ENCODE measurements at places on chromosomes 1 and 21. TPM values are rescaled to one million over a fixed set of nuclear protein-coding genes. Genes with fewer than 3 reads are reported as not detected.

OLIG2 gene
- total RNA-seq, result not detected

DNA sequence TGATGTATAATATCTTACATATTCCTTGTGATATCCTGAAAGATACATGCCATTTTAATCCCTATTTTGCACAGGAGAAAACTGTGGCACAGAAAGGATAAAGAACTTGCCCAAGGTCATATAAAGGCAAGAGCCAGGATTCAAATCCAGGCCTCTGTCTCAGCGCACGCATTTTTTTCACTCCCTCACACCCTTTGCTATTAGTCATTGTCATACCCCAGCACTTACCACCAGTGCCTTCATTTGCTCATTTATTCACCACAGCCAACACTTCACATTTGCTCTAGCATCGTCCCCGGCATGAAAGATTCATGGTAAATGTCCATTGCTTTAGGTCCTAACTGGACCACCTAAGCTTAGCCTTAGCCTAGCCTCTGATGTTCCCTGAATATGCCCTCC is 14.2 kb downstream of the ALX3 start:
- H3K4me1 ChIP-seq, result no peaks in the 10 kb centered on the region
- H3K36me3 ChIP-seq, result peaks cover 7% of the 10 kb centered on the region
- H3K27me3 ChIP-seq, result no peaks in the 10 kb centered on the region
- no peak overlapping the region for H3K27ac ChIP-seq
- no peak for DNase-seq

GRCh38 chr21:35748678-35749314 is 311.5 kb downstream of the SETD4 start:
- H3K27ac ChIP-seq, result no peak overlapping the region
- no peak overlapping the region for H3K4me3 ChIP-seq
- no peaks in the 10 kb centered on the region for H3K36me3 ChIP-seq
- no peaks in the 10 kb centered on the region for H3K4me1 ChIP-seq
- DNase-seq, result no peak

OLIG1 gene
- total RNA-seq, result not detected

LCE1E gene
- not detected for total RNA-seq

TBX15 gene
- total RNA-seq, result 2.2 TPM

DNA sequence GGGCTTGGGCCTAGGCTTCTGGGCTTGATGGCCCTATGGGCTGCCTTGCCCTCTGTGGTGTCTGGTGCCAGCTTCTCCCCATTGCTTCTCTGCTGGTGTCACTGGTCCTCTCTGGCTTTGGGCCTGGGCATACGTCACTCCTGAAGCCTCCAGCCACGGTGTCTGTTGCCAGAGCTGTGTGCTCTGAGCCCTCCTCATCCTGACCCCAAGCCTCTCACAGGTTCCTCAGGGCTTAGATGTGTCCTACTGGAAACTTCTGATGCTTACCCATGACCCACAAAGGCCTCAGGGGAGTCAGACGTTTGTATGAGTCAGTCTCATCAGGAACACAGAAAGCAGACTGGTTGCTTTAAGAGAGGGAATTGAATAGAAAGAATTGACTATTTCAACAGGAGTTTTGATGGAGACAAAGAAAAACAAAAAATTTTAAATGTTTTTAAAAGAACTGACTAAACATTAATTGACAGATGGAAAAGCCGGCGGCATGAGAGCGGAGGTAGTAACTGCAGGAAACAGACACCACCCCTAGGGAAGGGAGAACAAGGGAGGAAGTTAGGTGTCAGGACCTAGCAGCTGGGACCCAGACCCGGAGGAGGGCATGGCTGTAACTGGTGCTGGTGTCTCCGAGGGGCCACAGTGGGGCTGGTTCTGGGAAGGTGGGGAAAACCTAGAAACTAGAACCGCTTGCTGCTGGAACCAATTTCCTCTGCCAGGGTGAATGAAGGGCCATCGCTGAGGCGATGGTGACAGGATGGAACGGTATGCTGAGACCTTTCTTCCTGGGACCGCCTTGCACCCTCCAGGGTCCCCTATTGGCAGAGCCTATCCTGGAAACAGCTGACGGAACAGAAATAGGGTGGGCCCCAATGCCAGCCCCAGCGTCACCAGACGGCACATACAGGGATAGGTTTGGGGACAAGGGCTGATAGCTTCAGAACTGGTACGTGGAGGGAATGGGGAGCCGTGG is 40.0 kb upstream of the CITED4 start:
- peak overlapping the region; percentile 15 for H3K27ac ChIP-seq
- H3K4me3 ChIP-seq, result no peak overlapping the region
- H3K36me3 ChIP-seq, result no peaks in the 10 kb centered on the region
- DNase-seq, result peak; percentile 85
- peaks cover 3% of the 10 kb centered on the region for H3K4me1 ChIP-seq

GRCh38 chr1:30403726-30404125 is 319.7 kb downstream of the MATN1 start:
- no peaks in the 10 kb centered on the region for H3K36me3 ChIP-seq
- peak; percentile 3 for DNase-seq
- H3K27me3 ChIP-seq, result no peaks in the 10 kb centered on the region
- H3K4me1 ChIP-seq, result no peaks in the 10 kb centered on the region
- H3K27ac ChIP-seq, result no peak overlapping the region

DNA sequence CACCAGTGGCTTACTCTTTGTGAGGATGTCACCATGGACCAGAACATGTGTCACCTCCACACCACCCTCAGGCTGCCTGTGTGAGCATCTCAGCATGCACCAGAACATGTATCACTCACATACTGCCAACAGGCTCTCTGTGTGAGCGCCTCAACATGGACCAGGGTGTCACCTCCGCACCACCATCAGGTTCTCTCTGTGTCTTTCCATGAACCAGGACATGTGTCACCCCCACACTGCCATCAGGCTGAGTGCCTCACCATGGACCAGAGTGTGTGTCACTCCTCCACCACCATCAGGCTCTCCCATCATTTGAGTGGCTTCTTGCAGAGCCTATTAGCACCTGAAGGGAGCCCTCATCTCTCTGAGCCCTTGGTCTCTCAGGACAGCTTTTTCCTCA is 125.2 kb downstream of the ZNF648 start:
- no peak overlapping the region for H3K27ac ChIP-seq
- no peaks in the 10 kb centered on the region for H3K27me3 ChIP-seq
- no peak for DNase-seq
- H3K4me3 ChIP-seq, result no peak overlapping the region
- H3K4me1 ChIP-seq, result no peaks in the 10 kb centered on the region
- H3K36me3 ChIP-seq, result no peaks in the 10 kb centered on the region

DNA sequence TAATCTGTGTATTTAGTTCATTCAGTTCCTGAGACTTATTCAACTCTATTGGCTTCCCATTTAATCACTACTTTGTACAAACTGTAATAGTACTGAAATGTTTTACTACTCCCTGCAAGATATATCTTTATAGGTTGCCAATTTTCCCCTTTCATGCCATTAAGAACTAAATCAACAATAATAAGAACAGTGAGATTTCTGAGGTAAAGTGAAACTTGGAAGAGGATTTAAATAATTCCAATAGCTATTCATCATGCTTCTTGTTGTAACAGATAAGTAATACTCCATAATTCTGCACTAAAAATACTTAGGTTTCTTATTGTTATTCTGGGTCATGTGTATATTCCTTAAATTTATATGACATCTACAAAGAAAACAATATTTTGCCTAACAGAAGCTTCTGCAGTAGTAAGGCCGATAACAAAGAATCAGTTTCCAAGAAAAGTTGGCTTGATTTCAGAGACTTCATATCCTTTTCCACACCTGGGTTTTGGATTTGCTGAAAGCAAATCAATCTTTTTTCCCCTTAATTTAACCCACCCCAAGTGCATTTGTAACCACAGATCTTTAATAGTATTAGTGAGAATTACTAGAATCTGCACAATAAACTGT is 258.3 kb downstream of the FAF1 start:
- H3K27ac ChIP-seq, result no peak overlapping the region
- H3K4me1 ChIP-seq, result no peaks in the 10 kb centered on the region
- no peak overlapping the region for H3K4me3 ChIP-seq
- DNase-seq, result no peak
- no peaks in the 10 kb centered on the region for H3K27me3 ChIP-seq

NTMT2 gene
- total RNA-seq, result not detected

HSD3B1 gene
- total RNA-seq, result not detected

GRCh38 chr1:229164348-229164747 is 106.6 kb upstream of the RAB4A start:
- H3K4me1 ChIP-seq, result no peaks in the 10 kb centered on the region
- no peak overlapping the region for H3K27ac ChIP-seq
- no peaks in the 10 kb centered on the region for H3K27me3 ChIP-seq
- H3K4me3 ChIP-seq, result no peak overlapping the region

CFAP107 gene
- not detected for total RNA-seq

DNA sequence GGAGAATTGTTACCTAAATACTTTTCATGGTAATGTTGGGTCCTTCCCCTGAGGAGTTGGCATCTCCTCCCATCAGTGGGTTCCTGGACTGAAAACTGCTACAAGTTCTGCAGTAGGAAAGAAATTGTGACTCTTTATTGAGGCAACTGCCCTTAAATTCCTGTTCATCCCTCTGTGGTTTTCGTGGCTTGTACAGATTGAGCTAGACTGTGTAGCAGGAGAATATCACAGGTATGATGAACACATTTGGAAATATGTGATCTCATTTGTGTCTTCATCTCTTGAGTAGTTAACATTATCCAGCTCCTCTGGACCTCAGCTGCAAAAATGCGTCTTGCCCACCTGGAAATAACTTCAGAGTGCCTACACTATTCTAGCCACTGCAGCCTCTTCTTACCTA is 390.6 kb downstream of the PTPRC start:
- DNase-seq, result no peak
- H3K36me3 ChIP-seq, result no peaks in the 10 kb centered on the region
- H3K27ac ChIP-seq, result no peak overlapping the region
- H3K4me1 ChIP-seq, result no peaks in the 10 kb centered on the region
- no peaks in the 10 kb centered on the region for H3K27me3 ChIP-seq

NPHS2 gene
- not detected for total RNA-seq

DNA sequence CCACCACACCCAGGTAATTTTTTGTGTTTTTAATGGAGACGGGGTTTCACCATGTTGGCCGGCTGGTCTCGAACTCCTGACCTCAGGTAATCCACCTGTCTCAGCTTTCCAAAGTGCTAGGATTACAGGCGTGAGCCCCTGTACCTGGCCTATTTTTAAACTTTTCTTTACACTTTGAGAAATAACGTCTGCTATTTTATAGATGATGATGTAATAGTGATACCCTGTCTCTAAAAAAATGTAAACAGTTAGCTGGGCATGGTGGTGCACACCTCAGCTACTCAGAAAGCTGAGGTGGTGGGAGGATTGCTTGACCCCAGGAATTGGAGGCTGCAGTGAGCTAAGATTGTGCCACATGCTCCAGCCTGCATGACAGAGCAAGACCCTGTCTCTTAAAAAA is 47.9 kb downstream of the RALGPS2 start:
- no peaks in the 10 kb centered on the region for H3K27me3 ChIP-seq
- no peaks in the 10 kb centered on the region for H3K36me3 ChIP-seq
- H3K4me3 ChIP-seq, result no peak overlapping the region

- no peak overlapping the region for H3K4me3 ChIP-seq
- peak; percentile 48 for DNase-seq
- H3K4me1 ChIP-seq, result no peaks in the 10 kb centered on the region
- H3K27ac ChIP-seq, result peak overlapping the region; percentile 67
- no peaks in the 10 kb centered on the region for H3K36me3 ChIP-seq
Observed at GRCh38 chr1:68384321-68384813, 65.4 kb downstream of the RPE65 start.

DNA sequence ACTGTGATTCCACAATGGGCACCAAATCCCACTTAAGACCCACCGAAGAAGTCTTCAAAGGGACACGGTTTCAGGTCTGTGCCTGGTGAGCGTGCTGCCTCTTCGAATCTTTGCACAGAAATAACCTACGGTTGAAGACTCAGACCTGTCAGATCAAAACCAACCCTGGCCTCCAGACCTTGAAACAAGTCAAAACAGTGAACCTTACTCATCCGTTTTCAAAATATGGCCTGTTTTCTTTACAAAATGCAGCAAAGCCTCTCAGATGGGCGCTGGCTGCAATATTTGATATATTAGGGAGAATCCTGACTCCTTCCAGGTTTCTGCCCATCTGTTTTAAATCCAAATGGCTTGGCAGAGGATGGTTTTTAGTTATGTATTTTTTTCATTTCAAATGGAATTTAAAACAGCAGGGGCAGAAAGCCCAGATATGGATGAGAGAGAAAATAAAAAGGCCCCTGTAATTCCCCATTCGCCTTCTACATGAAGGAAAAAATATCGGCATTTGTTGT is 14.0 kb downstream of the JUN start:
- no peak for DNase-seq
- peak overlapping the region; percentile 20 for H3K27ac ChIP-seq
- H3K36me3 ChIP-seq, result no peaks in the 10 kb centered on the region
- peaks cover 3% of the 10 kb centered on the region for H3K4me1 ChIP-seq
- no peaks in the 10 kb centered on the region for H3K27me3 ChIP-seq

MLLT11 gene
- 2.4 TPM for total RNA-seq

- peaks cover 4% of the 10 kb centered on the region for H3K36me3 ChIP-seq
- no peaks in the 10 kb centered on the region for H3K27me3 ChIP-seq
- peaks cover 2% of the 10 kb centered on the region for H3K4me1 ChIP-seq
- DNase-seq, result peak; percentile 81
Observed at GRCh38 chr1:31627301-31627929, 9.9 kb downstream of the HCRTR1 start.

Measured in aorta (tissue), 5 donors.